ENCODE measurements at places on chromosomes 2 and 18.
A peak's percentile ranks its signal among the peaks of the same experiment; 100 is the strongest.

- DNase-seq, result no peak
Measured at GRCh38 chr18:61883547-61883946, 9.3 kb downstream of the RNF152 start.

GRCh38 chr2:168208652-168209051, 38.7 kb downstream of the STK39 start:
- peak; percentile 78 for DNase-seq

- DNase-seq, result no peak
Measured at GRCh38 chr18:36250827-36251226, 46.7 kb upstream of the FHOD3 start.

DNA sequence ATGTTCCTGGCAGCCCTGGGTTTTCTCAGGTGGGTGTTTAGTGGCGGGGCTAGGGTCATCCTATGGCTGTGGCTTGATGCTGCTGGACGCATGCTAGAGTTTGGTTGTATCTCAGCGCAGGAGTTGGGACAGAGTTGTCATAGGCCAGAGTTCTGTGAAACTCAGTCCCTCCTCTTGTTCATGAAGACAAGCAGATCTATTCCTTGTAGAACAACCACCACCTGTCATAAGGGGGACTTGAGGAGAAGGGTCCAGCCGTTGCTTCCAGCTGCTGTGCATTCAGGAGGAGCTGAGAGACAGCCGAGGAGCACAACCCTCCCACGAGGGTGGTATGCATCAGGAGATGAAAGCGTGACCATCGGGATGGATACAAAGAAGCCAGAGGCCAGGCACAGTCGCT, 26.4 kb downstream of the DCDC2C start:
- no peak for DNase-seq

DNA sequence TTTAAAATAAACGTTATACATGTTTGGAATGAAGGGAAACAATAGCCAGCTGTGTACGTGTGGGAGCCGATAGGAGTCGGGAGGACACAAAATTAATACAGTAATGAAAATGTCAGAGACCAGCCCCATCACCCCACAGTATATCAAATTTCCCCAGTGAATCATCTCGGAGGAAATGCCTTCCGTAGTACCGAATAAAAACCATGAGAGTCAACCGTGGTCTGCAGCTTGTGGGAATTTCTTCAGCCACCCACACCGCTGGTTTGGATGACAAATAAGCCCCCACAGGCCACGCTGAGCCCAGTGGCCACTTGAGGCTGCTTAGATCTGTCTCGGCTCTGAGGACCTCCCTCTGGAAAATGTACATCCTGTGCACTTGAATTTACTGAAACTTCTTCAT, 133.7 kb downstream of the COL6A3 start:
- peak; percentile 97 for DNase-seq

DNA sequence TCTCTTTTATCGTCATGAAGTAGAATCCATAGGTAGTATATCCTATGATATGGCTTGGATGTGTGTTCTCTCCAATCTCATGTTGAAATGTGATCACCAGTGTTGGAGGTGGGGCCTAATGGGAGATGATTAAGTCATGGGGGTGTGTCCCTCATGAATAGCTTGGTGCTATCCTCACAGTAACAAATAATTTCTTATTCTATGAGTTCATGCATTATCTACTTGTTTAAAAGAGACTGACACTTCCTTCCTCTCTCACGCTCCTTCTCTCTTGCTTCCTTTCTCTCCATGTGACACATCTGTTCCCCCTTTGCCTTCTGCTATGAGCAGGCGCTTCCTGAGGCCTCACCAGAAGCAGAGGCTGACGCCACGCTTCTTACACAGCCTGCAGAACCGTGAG, 165.6 kb downstream of the MREG start:
- DNase-seq, result peak; percentile 70

DNA sequence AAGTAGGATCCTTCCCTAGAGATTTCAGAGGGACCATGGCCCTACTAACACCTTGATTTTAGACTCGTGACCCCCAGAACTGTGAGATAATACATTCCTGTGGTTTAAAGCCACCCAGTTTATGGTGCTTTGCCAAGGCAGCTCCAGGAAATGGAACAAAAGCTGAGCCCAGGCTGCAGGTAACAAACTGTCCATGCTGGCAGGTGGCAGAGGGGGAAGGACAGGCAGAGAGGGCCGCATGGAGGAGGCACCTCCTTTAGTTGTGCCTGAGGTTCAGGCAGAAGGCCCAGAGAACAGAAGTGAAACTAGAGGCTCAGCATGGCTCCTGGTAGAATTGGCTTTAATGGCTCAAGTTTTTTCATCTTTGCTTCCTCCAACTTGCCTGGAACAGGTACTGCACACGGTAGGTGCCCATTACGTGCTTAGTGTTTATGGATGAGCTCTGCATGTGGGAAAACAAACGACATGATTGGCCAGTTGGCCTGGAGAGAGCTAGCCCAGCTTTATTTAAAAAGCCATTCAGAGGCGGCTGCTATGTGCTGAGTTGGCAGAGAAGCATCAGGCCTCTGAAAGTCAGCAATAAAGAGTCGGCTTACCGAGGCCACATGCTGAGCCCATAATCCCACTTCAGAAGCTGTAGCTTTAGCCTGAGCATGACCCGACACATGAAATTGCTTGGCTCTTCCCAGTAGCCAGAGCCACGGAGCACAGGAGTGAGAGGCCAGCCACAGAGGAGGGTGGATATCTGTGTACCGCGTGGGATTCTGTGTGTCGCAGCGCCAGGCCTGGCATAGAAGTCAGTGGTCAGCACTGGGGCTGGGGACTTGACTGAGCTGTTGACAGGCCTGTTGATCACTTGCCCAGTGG, 36.5 kb downstream of the HS1BP3 start:
- peak; percentile 80 for DNase-seq

GRCh38 chr2:85282914-85283313, 44.9 kb downstream of the TGOLN2 start:
- DNase-seq, result no peak

GRCh38 chr2:75336451-75336850, 137.1 kb upstream of the TACR1 start:
- DNase-seq, result no peak

GRCh38 chr2:201403880-201404279, 46.7 kb upstream of the FLACC1 start:
- peak; percentile 68 for DNase-seq

GRCh38 chr2:62765619-62766376, 60.3 kb downstream of the EHBP1 start:
- peak; percentile 32 for DNase-seq

GRCh38 chr2:238345297-238345968, 25.1 kb downstream of the TRAF3IP1 start:
- no peak for DNase-seq

GRCh38 chr2:54560146-54560881, 104.2 kb downstream of the SPTBN1 start:
- peak; percentile 79 for DNase-seq

DNA sequence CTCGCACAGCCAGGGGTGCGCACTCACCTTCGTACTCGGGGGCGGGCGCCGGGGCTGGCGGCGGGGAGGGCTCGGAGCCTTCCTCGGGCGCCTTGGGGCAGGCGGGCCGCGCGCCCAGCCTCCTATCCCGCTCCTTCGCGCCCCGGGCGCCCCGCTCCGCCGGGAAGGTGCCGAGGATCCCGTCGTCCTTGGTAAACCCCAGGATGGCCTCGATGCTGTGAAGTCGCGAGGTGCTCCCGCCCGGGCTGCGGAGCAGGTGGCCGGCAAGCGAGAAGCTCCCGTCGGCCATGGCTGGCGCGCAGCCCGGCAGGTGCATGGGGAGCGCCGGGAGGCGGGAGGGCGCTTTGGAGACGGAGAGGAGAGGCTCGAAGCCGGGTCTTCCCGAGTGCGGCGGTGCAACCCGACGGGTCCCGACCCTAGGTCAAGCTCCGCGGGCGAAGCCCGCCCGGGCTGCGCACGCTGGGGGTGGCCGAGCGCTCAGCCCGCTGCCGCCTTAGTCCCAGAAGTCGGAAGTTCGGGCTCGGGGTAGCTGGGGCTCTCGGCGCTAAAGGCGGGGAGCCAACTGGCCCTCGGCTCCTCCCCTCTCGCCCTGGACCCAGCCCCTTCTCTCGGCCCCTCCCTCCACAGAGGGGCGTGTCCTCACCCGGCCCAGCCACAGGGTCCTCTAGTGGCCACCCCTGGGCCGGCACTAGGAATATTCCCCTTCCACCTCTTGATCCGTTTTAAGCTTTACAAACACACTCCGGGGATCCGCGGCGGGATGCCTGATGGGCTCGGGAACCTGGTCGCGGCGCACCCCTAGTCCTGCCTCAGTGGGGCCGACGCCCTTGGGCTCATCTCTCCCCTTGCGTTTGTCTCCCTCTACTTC, at the start of gene RAX:
TSS of gene RAX (minus strand) at position 564 of the 868 bp plus-strand sequence. CDS start at position 316, 248 bp downstream.
- DNase-seq, result peak; percentile 7

DNA sequence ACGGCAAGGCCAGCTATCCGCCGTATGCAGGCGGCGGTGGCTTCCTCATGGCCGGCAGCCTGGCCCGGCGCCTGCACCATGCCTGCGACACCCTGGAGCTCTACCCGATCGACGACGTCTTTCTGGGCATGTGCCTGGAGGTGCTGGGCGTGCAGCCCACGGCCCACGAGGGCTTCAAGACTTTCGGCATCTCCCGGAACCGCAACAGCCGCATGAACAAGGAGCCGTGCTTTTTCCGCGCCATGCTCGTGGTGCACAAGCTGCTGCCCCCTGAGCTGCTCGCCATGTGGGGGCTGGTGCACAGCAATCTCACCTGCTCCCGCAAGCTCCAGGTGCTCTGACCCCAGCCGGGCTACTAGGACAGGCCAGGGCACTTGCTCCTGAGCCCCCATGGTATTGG, 3.1 kb downstream of the B3GNT7 start:
- no peak for DNase-seq

- peak; percentile 21 for DNase-seq
Measured at GRCh38 chr2:227016894-227017293, 147.1 kb downstream of the COL4A4 start.

DNA sequence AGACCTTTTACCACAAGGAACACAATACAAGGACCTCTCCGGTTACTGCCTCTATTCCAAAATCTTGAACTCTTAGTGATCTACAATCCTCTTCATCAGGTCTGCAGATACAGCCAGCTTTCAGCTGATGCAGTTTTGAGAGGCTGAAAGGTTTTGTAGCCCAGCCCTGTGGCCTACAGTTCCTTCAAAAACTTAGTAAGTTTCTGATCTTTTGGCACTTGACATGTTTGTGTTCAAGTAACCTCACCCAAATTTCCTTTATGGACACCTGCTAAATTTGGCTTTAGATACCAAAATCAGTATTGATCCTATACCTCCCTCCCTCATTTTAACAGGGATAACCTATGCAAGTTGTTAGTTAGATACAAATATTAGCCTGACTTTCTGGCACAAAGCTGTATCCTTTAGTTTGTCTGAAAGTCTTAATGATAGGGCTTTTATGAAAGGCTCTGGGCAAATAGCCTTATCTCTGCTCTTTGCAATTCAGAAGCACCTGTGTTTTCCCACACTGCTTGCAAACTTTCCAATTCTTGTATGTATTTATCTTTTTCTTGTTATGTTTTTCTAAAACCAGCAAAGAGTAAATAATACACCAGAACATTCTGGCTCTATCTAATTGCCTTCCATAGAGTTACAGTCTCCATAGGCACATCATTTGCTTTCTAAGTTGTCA, 650.5 kb upstream of the KLHL29 start:
- DNase-seq, result no peak

GRCh38 chr18:78378983-78379382, 600.6 kb upstream of the SALL3 start:
- DNase-seq, result no peak

DNA sequence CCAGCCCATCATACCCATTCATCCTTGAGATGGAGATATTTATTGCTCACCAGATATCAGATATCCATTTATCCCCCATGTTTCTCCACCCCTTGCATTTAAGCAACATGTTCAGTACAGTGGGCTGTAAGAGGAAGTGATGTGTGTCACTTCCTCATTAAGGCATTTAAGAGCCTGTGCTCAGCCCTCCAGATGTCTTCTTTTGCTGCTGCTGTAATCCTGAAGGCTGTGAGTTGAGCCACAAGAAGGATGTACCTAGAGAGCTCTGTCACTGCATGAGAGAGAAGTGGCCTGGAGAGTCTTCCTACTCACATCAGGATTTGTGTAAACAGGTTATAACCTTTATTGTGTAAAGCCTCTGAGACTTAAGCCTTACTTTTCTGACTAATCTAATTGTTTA, 151.8 kb upstream of the UNC80 start:
- peak; percentile 4 for DNase-seq

DNA sequence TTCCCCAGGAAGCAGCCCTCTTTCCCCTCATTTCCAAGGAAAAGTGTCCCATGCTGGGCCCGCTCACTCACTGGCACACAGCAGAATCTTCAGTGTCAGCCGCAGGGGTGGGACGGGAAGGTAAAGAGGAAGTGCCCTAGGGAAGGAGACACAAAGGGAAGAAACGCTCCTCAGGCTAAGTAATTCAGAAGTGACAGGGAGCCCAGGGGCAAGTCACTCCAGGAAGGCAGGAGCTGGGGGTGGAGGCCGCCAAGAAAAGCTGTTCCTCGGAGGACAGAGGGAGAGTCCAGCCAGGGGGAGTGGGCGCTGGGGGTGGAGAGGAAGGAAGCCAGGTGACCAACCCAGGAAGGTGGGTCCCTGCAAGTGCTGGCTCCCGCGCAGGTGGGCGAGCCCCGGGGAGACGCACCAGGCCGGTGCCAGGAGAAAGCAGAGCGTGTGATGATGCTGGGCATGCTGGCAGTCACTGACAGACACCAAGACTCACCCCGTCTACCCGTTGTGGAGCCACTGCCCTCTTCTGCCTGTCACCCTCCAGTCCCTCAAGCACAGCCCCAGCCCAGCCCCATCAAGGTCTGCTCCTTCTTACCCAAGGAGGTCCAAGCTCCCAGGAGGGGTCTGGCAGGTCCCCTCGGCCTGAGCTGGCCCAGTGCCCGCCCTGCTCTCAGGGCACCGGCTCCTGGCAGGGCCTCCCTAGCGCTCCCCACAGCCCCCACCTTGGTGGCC, 21.7 kb downstream of the HDAC4 start:
- DNase-seq, result no peak

DNA sequence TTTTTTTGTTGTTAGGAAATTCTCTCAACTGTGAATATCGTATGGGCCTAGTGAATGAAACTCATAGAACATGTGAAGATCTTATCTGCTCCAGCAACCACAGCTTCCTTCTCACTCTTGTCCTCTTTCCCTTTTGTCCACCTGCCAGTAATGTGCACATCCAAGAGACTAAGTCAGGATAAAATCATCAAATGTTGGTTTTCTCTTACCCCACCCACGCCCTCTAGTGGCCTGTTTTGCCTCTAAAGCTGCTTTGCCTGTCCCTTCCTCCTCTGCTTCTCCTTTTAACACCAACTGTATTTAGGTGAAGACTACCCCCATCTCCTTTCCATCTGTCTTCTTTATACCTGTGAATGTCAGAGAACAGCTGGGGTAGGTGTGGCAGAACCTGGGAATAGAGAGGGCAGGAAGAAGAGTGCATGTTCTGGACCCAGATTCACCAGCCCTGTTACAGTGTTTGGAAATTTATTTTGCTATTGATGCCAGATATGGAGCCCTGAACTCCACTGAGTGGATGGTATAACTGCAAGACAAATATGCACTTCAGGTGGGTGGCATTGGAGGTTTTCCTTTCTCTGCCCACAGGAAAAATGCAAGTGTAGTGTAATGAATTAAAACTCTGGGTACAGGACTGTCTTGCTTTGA, 8.4 kb upstream of the MGAT5 start:
- DNase-seq, result peak; percentile 86

- no peak for DNase-seq
Measured at GRCh38 chr2:215881582-215881981, 131.8 kb downstream of the MREG start.

GRCh38 chr2:218959141-218959731, at the start of gene CDK5R2:
TSS of gene CDK5R2 (plus strand) at chr2:218959666. CDS start at chr2:218959821, 155 bp downstream.
- DNase-seq, result peak; percentile 81

GRCh38 chr2:239312081-239312511, 88.7 kb downstream of the HDAC4 start:
- no peak for DNase-seq
